Head of caudate nucleus (tissue), 42 donors: ENCODE measurements at places on chromosomes 16 and 17.
A peak's percentile ranks its signal among the peaks of the same experiment; 100 is the strongest.

GRCh38 chr17:63387656-63388340 is 58.3 kb downstream of the CYB561 start:
- DNase-seq = no peak

GRCh38 chr16:15682105-15682570 is 32.1 kb downstream of the NDE1 start:
- DNase-seq = peak; percentile 77

- no peak for DNase-seq
Measured at GRCh38 chr16:69865701-69866100, 85.4 kb upstream of the CLEC18A start.

- no peak for DNase-seq
Measured at GRCh38 chr17:76080768-76081287, 1.8 kb downstream of the ZACN start.

GRCh38 chr17:12732366-12732765 is 56.9 kb upstream of the ARHGAP44 start:
- no peak for DNase-seq
